Activated CD4-positive, alpha-beta T cell treated with anti-CD3 and anti-CD28 coated beads, Interleukin-2, amount 10 ng/mL, durations not matched to agents 7 days and 5 days (primary cell): ENCODE measurements at places on chromosomes 4 and X. TPM values are rescaled to one million over a fixed set of nuclear protein-coding genes. Genes with fewer than 3 reads are reported as not detected.

DNA sequence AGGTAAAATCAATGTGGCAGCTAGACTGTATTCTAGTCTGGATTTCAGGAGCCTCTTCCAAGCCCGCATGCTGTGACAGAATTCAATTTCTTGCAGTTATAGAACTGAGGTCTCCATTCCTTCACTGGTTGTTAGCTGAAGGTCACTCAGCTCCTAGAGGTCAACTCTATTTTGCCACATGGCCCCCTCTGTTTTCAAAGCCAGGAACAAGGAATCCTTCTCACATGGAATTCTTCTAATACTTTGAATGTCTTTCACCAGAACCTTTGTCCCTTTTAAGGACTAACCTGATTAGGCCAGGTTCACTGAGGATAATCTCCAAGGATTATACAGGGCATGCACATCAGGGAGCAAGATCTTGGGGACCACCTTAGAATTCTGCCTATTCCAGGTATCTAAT is 23.4 kb upstream of the MMRN1 start:
- no peaks in the 10 kb centered on the region for H3K4me1 ChIP-seq
- no peaks in the 10 kb centered on the region for H3K36me3 ChIP-seq
- peaks cover 7% of the 10 kb centered on the region for H3K27me3 ChIP-seq

GRCh38 chr4:20422398-20422797 is 170.7 kb downstream of the SLIT2 start:
- H3K36me3 ChIP-seq, result no peaks in the 10 kb centered on the region
- peaks cover 10% of the 10 kb centered on the region for H3K27me3 ChIP-seq
- peak; percentile 47 for DNase-seq

DNA sequence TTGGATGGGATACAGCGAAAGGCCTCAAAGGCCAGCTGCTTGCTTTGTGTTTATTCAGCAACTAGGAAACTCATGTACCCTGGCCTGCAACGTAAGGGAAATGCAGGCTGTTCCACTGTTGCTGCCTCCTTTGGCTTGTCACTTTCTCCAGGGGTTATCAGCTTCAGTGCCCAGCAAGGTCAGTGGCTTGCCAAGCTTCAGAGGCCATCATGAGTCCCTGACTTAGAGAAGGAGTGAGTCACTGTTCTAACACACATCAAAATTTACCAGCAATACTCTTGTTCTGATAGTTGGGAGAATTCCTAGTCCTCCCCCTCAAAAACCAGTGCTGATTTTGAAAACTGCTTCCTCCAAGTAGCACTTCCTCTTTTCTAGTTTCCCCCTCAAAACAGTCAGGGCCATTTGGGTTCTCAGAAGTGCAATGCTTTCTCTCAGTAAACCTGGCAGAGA is 250.8 kb downstream of the ARHGAP24 start:
- no peaks in the 10 kb centered on the region for H3K4me1 ChIP-seq
- H3K36me3 ChIP-seq, result no peaks in the 10 kb centered on the region
- H3K4me3 ChIP-seq, result no peak overlapping the region
- DNase-seq, result no peak
- no peak overlapping the region for H3K27ac ChIP-seq

DDX53 gene
- total RNA-seq, result not detected

DNA sequence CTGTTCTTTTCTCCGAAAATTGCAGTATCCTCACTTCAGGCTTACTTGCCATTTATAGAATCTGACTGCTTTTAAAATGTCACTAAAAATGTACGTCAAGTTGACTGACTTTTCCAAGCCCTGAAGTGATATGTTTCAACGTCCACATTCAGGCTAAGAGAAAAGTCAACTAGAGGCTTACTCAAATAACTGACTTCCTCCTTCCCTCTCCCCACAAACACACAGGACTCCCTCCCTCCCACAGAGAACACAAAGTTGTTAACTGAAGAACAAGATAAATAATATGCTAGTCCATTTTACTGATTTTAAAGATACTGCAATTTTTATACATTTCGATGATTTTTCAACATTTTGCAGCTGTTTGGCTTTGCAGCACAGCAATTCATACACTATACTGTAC is 13.8 kb upstream of the CDKL2 start:
- no peak overlapping the region for H3K4me3 ChIP-seq
- H3K27ac ChIP-seq, result no peak overlapping the region
- H3K36me3 ChIP-seq, result peaks cover 66% of the 10 kb centered on the region
- peaks cover 11% of the 10 kb centered on the region for H3K4me1 ChIP-seq
- DNase-seq, result no peak

DNA sequence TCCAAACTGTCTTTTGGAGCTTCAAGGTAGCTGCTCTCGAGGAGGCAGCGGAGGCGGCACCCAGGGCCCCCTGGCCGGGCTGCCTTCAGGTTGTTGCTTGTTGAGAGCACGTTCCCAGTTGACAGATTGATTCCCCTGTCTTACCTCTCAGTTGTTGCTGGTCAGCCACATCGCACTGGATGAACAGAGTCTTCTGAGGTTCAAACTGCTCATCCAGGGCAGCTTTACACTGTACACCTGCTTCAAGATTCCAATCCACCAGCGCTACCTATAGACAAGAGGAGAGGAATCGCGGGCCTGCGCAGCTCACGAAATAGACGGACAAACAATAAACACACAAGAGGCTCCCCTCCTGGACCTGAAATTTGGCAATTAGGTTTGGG is 497 bp downstream of the HPGD start:
- peaks cover 23% of the 10 kb centered on the region for H3K4me1 ChIP-seq
- peak; percentile 25 for DNase-seq
- H3K36me3 ChIP-seq, result no peaks in the 10 kb centered on the region
- H3K27me3 ChIP-seq, result peaks cover 40% of the 10 kb centered on the region
- peak overlapping the region; percentile 77 for H3K4me3 ChIP-seq

GRCh38 chr4:3651267-3651845 is 114.8 kb upstream of the ADRA2C start:
- no peaks in the 10 kb centered on the region for H3K4me1 ChIP-seq
- no peak overlapping the region for H3K4me3 ChIP-seq
- no peak overlapping the region for H3K27ac ChIP-seq
- H3K27me3 ChIP-seq, result no peaks in the 10 kb centered on the region
- no peaks in the 10 kb centered on the region for H3K36me3 ChIP-seq

- no peak overlapping the region for H3K27ac ChIP-seq
- DNase-seq, result no peak
- peaks cover 6% of the 10 kb centered on the region for H3K4me1 ChIP-seq
- H3K4me3 ChIP-seq, result no peak overlapping the region
Measured at GRCh38 chrX:154142950-154143745, 895 bp upstream of the OPN1LW start.

DNA sequence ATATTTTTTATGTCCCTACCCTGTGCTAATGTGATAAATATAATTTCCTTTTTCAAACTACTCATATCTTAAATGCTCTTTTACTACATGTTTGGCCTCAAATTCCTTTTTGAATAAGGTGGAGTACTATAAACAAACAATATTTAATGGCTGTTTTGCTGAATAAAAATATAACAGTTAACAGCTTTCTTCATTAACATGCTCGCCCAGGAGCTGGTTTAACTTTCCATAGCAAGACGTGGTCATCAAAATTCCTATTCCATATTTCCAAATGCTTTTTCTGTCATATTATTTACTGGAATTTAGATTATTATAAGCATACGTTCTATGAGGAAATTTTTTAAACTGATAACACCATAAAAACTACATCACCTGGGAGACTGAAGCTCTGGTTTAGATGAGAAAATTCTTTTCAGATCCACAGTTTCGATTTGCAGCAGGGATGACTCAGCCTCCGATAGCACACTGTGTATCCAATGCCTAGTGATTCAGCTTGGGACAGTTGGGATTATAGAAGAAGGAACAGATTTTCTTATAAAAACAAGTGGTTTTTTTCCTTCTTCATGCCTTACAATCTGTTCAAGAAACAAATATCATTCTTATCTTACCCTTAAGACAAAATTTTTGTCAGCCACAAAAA is 129.1 kb downstream of the FBXO8 start:
- H3K4me3 ChIP-seq, result no peak overlapping the region
- no peak overlapping the region for H3K27ac ChIP-seq
- no peaks in the 10 kb centered on the region for H3K36me3 ChIP-seq
- no peak for DNase-seq
- H3K4me1 ChIP-seq, result no peaks in the 10 kb centered on the region
- peaks cover 35% of the 10 kb centered on the region for H3K27me3 ChIP-seq

DNA sequence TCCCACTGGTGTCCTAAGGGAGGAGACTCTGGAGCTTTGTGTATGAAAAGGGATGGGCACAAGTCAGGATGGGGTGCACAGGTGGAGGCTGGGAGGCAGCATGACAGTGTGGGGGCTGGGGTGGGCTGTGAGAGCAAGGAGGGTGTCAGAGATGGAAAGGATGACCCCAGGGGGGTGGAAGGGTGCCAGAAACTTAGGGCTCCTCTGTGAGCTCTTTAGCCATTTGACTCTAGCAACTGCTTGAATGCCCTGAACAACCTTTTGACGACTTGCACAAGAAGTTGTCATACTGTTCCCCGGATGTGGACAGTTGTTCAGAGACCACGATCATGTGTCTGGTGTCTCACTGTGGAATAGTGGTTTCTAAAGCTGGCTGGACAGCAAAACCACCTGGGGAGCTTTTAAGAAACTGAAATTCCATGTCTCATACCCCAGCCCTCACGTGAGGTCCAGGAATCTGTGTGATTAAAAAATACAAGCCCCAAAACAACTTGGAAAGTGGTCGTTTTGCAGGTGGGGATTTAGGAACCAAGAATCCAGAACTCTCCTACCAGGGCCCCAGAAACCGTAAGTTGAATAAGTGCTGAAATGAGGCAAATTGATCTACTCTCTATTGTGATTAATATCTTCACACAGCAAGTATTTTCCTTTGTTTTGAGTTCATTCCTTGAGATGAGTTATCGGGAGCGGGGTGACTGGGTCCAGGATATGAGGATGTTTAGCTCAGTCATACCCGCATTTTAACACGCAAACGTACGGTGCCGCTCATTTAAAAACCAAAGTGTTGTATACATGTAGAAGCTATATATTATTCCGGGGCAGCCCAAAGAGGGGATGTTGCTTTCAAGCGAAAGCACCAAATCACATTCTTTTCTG is 3.4 kb downstream of the RHOH start:
- H3K27me3 ChIP-seq, result no peaks in the 10 kb centered on the region
- DNase-seq, result peak; percentile 85
- H3K27ac ChIP-seq, result peak overlapping the region; percentile 98

GRCh38 chr4:137378821-137379220 is 153.5 kb downstream of the PCDH18 start:
- no peaks in the 10 kb centered on the region for H3K36me3 ChIP-seq
- no peak for DNase-seq
- no peaks in the 10 kb centered on the region for H3K27me3 ChIP-seq
- no peak overlapping the region for H3K4me3 ChIP-seq
- no peak overlapping the region for H3K27ac ChIP-seq
- H3K4me1 ChIP-seq, result no peaks in the 10 kb centered on the region

- peaks cover 19% of the 10 kb centered on the region for H3K27me3 ChIP-seq
- DNase-seq, result no peak
Measured at GRCh38 chr4:108829966-108830492, 67.2 kb upstream of the ETNPPL start.

- H3K4me1 ChIP-seq, result no peaks in the 10 kb centered on the region
- H3K27me3 ChIP-seq, result peaks cover 9% of the 10 kb centered on the region
- no peak for DNase-seq
Measured at GRCh38 chr4:138852681-138853080, 162.9 kb upstream of the NOCT start.

DNA sequence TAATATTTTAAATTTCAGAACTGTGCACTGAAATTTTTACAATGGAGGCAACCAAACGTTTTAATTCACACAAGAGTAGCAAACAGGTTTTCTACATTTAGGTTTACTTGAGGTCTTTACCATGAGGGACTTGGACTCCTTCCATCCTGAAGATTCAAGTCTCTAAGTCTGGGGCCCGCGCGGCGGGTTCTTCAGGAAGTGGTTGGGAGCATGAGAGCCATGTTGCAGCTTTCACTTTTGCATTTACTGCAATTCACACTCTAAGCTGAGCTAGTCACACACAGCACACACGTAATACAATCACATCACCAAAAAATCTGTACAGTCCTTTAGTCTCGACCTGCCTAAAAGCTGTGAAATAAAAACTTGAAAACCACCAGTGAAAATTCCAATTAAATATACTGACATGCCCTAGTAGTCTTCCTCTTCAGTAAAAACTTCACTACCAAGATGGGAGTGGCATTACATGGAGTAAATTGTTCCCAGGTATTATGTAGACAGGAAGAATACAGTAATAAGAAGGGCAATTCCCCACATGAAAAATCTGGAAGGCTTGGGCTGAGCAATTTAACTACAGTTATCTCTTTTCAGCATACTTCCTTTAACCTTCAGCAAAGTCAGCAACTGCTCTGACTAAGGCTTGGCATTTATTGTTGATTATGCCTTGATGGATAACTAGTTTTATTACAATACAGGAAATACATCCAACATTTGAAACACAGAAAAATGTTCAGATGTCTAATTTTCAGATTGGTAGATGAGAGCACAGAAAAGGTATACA is 571.1 kb upstream of the DIPK2B start:
- peak overlapping the region; percentile 64 for H3K4me3 ChIP-seq
- H3K27ac ChIP-seq, result peak overlapping the region; percentile 95
- no peaks in the 10 kb centered on the region for H3K27me3 ChIP-seq
- peaks cover 63% of the 10 kb centered on the region for H3K4me1 ChIP-seq

GRCh38 chrX:79169484-79169883 is 25.0 kb downstream of the GPR174 start:
- H3K27ac ChIP-seq, result peak overlapping the region; percentile 25
- DNase-seq, result no peak
- peaks cover 60% of the 10 kb centered on the region for H3K4me1 ChIP-seq

RNF150 gene
- total RNA-seq, result 0.02 TPM

- no peak overlapping the region for H3K4me3 ChIP-seq
- H3K4me1 ChIP-seq, result no peaks in the 10 kb centered on the region
- no peak overlapping the region for H3K27ac ChIP-seq
- H3K36me3 ChIP-seq, result no peaks in the 10 kb centered on the region
Measured at GRCh38 chr4:138845054-138845453, 170.5 kb upstream of the NOCT start.

REPS2 gene
- total RNA-seq, result not detected

COX7B2 gene
- total RNA-seq, result not detected

- DNase-seq, result no peak
- no peak overlapping the region for H3K27ac ChIP-seq
- H3K27me3 ChIP-seq, result no peaks in the 10 kb centered on the region
- no peaks in the 10 kb centered on the region for H3K36me3 ChIP-seq
- H3K4me3 ChIP-seq, result no peak overlapping the region
- no peaks in the 10 kb centered on the region for H3K4me1 ChIP-seq
Measured at GRCh38 chr4:3417448-3417847, 24.3 kb upstream of the HGFAC start.

CENPVL3 gene
- total RNA-seq, result not detected

GRCh38 chr4:118729287-118730286 is 44.4 kb downstream of the METTL14 start:
- peaks cover 28% of the 10 kb centered on the region for H3K4me1 ChIP-seq
- H3K4me3 ChIP-seq, result peak overlapping the region; percentile 32
- no peaks in the 10 kb centered on the region for H3K27me3 ChIP-seq
- DNase-seq, result peak; percentile 48
- peaks cover 42% of the 10 kb centered on the region for H3K36me3 ChIP-seq
- peak overlapping the region; percentile 86 for H3K27ac ChIP-seq

- no peaks in the 10 kb centered on the region for H3K27me3 ChIP-seq
- no peaks in the 10 kb centered on the region for H3K36me3 ChIP-seq
- H3K27ac ChIP-seq, result no peak overlapping the region
- no peak overlapping the region for H3K4me3 ChIP-seq
- no peak for DNase-seq
- no peaks in the 10 kb centered on the region for H3K4me1 ChIP-seq
Measured at GRCh38 chr4:170687751-170688150, 598.0 kb upstream of the AADAT start.
